ENCODE measurements at places on chromosomes 6 and 20. TPM values are rescaled to one million over a fixed set of nuclear protein-coding genes. Genes with fewer than 3 reads are reported as not detected.

JAG1 gene
- 1.1 TPM for total RNA-seq

CPNE5 gene
- total RNA-seq, result 0.65 TPM

FAM217B gene
- total RNA-seq, result 26.6 TPM

OR2B6 gene
- not detected for total RNA-seq

TPBG gene
- not detected for total RNA-seq

MLN gene
- not detected for total RNA-seq

ARFGEF3 gene
- total RNA-seq, result 0.47 TPM

FAM217A gene
- not detected for total RNA-seq

RCAN2 gene
- total RNA-seq, result 0.21 TPM

MLIP gene
- total RNA-seq, result not detected

DNPH1 gene
- 78.9 TPM for total RNA-seq

SALL4 gene
- total RNA-seq, result 0.28 TPM

ABHD16A gene
- 44.7 TPM for total RNA-seq

OPRM1 gene
- not detected for total RNA-seq

XRN2 gene
- 97.0 TPM for total RNA-seq

CNR1 gene
- not detected for total RNA-seq

HLA-DRA gene
- total RNA-seq, result 14.0 TPM

ALDH5A1 gene
- total RNA-seq, result 11.7 TPM

TP53TG5 gene
- not detected for total RNA-seq

NHSL1 gene
- 0.26 TPM for total RNA-seq

FOXQ1 gene
- not detected for total RNA-seq

DEF6 gene
- 103 TPM for total RNA-seq

TINAG gene
- not detected for total RNA-seq

CALHM4 gene
- not detected for total RNA-seq

HLA-DRB5 gene
- total RNA-seq, result 5.1 TPM

CDKAL1 gene
- 29.1 TPM for total RNA-seq

Data from activated CD4-positive, alpha-beta T cell treated with anti-CD3 and anti-CD28 coated beads, Interleukin-2, amount 10 ng/mL, durations not matched to agents 24 days and 14 days (primary cell).